HT-29 (cell line): ENCODE measurements at places on chromosomes 4 and X.

DNA sequence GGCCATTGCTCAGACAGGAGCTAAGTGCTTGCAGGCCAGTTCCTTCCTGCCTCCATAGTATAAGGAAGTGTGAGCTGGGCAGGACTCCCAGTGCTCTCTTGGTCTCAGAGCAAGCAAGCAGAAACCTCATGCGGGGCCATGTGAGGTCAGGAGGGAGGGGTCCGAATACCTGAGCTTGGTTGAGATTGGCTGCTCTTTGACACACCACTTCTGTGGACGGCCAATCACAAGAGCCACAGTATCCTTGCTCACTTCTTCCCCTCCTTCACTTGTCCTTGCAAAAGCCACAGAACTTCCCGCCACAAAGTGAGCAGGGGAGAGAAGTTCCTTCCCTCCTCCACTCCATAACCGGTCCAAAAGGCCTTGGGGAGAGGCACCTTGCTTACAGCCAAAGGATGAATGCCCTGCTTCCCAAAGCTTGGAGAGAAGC lies 56.7 kb downstream of the PRPS1 start:
- peak; percentile 59 for DNase-seq

DNA sequence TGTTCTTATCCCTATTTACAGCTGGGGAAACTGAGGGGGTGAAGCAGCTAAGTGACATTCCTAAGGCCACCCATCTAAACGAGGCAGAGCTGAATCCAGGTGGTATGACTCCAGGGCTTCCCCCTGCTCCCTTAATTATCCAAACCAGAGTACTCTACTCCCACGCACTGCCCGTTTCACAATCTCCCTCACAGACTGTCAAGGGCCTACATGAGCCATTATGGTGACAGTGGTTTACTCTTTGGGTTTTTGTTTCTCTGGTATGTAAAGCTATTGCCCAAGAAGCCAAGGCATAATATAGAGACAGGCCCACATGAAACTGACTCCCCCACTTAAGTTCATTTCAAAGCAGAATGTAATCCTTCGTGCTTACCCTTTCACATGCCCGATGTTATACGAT lies 95.1 kb downstream of the NHS start:
- no peak for DNase-seq

DNA sequence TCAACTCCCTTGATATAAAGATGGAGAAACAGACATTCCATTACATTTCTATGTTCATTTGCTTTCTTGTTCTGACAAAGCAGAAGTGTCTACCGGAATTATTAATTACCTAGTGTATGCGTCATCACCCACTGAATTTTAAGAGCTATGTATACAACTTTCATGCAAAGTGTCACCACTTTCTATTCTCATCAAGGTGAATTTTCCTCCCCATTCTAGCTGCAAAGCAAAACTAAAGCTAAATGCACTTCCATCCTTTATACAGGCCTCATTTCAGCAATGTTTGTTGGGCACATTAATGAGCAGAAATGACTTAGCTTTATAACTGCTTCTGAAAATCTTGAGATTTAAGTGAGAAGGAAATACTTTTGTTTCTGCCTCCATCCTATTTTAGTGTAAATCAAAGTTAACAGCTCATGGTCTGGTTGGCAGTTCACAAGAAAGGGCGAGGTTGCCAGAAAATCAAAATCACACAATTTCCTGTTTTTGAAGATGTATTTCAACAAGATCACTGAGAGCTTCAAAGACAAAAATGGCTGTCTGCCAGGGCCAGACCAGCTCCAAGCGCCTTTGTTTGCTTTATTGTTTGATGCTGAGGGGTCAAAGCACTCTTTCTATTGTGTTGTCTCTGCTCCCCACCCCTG lies 7.2 kb upstream of the FAM9C start:
- DNase-seq: no peak

- DNase-seq: no peak
Measured at GRCh38 chr4:174616661-174617060, 94.4 kb upstream of the HPGD start.

GRCh38 chr4:6471307-6472007 lies 957 bp downstream of the PPP2R2C start:
- DNase-seq: no peak

DNA sequence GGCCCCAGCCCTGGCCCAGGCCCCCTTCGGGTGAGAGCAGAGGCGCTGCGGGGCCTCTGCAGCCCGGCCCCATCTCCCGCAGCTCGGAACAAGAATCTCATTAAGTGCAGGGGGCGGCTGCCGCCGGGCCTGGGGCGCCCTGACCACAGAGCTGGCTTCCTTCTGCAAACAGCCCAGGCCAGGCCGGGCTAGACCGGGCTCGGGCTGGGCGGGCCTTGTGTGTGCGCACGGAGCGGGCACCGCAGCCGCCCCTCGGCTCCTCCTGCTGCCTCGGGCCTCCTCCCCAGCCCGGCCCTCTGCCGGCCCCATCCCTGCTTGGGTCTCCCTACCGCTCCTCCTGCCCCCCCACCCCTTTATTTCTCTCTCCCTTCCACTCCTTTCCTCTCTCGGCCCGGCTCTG lies 83.3 kb downstream of the EFNB1 start:
- no peak for DNase-seq

DNA sequence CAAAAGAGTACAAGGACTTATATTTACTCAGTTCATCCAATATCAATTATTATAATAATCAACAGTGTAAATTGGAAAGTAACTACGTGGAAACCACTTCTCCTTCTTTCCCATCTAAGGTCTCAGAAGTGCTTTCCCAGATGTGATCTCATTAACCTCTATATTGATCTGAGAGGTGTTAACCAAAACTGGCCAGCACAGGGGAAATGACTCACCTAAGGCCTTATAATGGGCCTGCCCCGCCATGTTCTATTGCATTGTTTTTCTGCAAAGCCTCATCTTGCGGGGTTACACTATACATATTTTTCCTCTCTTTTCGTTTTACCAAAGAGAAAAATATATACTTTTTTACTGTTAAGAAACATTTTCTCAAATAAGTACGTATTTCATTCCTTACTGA lies 20.5 kb downstream of the RAB40A start:
- no peak for DNase-seq

- peak; percentile 58 for DNase-seq
Measured at GRCh38 chr4:46270986-46271596, 118.8 kb downstream of the GABRA2 start.

DNA sequence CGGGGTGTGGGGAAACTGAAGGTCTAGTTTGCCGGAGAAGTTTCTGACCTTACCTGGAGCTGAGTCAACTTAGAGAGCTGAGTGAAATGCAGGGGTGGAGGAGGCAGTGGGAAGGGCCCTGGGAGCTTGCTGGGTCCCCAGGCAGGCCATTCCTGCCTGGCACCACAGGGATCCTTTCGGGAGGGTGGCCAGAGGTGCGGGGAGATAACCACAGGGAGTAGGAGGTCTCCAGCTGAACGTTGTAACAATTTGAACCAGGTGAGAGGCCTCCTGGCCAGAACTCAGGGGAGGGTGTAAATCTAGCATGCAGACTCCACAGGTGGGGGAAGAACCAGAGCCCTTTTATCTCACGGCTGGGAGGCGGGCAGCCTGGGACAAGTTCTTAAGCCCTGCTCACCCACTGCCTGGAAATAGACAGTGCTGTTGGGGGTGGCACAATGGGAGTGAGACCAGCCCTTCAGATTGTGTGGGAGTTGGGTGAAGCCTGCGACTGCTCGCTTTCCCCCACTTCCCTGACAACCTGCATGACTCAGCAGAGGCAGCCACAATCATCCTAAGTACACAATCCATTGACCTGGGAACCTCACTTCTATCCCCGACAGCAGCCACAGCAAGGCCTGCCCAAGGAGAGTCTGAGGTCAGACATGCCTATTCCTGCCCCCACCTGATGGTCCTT lies 247.4 kb downstream of the ADGRA3 start:
- peak; percentile 83 for DNase-seq

GRCh38 chr4:5160668-5161067 lies 109.4 kb downstream of the STK32B start:
- no peak for DNase-seq

GRCh38 chrX:115650449-115650848 lies 89.5 kb downstream of the PLS3 start:
- no peak for DNase-seq

- no peak for DNase-seq
Measured at GRCh38 chr4:129545599-129546278, 449.8 kb downstream of the C4orf33 start.
